ENCODE measurements at places on chromosomes 7 and 10.

- no peak for DNase-seq
These were observed 54.7 kb downstream of the CHRM2 start for GRCh38 chr7:136923111-136923667.

GRCh38 chr10:89029785-89030437, 39.3 kb downstream of the FAS start:
- DNase-seq, result peak; percentile 44

- no peak for DNase-seq
These were observed 73.9 kb upstream of the TNRC18 start for GRCh38 chr7:5497295-5498103.

GRCh38 chr7:155746188-155746587, 66.1 kb downstream of the SHH start:
- DNase-seq, result no peak

- DNase-seq, result no peak
These were observed 12.8 kb downstream of the DNMBP start for GRCh38 chr10:99996671-99997648.

DNA sequence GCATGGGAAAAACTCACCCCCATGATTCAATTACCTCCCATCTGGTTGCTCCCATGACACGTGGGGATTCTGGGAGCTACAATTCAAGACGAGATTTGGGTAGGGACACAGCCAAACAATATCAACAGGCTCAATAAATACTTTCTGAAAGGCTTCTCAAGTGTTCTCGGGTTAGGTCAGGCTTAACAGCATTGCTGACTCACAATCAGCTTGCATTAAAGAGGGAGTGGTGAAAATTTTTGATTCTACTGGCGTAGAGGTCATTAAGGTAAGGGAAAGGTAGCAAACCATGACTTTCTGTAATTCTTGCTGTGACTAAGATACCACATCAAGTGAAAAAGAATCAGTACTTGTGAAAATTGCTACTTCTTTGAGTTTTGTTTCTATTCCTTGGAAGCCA, 126.4 kb downstream of the JCAD start:
- DNase-seq, result no peak

DNA sequence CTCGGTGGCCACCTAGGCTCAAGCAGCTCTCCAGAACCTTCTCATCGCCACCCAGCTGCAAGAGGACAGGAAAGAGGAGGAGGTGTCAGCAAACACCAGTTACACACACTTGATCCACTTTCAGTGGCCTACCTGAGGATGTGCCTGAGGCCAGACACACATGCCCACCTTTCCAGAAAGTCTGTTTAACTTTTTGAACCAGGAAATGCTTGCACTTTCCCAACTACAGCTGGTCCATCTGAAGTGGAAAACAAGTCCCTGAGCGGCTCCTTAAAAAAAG, 15.7 kb upstream of the CYREN start:
- DNase-seq, result no peak

DNA sequence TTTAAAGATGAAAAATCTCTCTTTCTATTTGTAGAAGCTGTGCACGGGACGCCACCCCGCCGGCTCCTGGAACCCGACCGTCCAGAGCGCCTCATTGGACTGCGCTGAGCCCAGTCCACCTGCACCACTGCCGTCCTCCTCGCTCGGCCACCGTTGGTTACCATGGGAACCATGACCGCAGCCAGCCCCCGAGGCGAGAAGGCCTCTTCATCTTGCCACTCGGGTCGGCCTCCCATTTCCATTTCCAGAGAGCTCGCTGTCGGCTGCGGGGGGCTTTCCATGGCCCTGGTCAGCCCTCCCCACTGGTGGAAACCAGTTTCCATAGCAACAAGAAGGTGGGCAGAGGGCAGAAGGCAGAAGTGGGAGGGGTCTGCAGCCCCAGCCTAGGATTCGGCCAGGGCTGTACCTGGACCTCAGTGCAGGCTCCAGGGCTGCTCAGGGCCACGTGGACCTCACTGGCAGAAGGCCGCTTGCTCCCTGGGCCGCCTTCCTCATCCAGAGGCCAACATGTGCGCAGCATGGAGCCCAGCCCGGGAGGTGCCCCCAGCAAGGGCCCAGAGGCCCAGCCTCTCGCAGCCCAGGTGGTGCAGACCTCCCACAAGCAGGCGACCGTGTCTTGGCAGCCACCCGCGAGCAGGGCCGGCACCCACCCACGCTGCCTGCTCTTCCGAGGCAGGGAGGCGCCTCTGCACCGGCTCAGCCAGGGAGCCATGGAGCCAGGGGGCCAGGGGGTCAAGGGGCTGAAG, 283.5 kb upstream of the PPP2R2D start:
- DNase-seq, result no peak
